Stimulated activated memory B cell treated with anti-CD40 and anti-IgM and Interleukin-4, amounts not matched to agents 10 μg/mL and 1 μg/mL and 100 μg/mL, for 72 hours (primary cell): ENCODE measurements at places on chromosomes 7 and 10.
A peak's percentile ranks its signal among the peaks of the same experiment; 100 is the strongest.

GRCh38 chr10:117256910-117257309 lies 16.0 kb downstream of the SLC18A2 start:
- ATAC-seq: no peak

DNA sequence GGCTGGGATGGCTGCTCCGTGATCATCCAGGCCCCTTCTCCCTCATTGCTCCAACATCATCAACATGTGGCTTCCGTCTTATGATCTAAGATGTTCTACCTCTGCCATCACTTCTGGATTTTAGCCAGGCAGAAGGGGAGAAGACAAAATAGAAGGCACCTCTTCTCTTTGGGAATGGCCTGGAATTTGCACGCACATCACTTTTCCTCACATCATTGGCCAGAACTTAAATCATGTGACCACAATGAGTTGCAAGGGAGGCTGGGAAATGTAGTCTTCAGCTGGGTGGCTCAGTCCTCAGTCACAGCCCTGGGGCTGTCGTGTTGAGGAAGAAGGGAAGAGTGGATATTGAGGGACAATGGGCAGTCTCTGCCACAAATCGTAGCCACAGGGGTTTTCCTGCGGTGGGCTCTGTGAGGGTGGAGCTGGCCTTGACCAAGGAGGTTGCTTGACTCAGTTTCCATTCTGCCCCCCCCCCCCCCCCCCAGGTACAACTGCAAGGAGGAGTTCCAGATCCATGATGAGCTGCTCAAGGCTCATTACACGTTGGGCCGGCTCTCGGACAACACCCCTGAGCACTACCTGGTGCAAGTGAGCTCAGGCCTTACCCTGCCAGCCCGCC lies 50.3 kb downstream of the PALD1 start:
- no peak for ATAC-seq

GRCh38 chr7:125406111-125406510 lies 476.5 kb upstream of the POT1 start:
- ATAC-seq: no peak

- no peak for ATAC-seq
Observed at GRCh38 chr7:38052786-38053185, 125.3 kb upstream of the STARD3NL start.

DNA sequence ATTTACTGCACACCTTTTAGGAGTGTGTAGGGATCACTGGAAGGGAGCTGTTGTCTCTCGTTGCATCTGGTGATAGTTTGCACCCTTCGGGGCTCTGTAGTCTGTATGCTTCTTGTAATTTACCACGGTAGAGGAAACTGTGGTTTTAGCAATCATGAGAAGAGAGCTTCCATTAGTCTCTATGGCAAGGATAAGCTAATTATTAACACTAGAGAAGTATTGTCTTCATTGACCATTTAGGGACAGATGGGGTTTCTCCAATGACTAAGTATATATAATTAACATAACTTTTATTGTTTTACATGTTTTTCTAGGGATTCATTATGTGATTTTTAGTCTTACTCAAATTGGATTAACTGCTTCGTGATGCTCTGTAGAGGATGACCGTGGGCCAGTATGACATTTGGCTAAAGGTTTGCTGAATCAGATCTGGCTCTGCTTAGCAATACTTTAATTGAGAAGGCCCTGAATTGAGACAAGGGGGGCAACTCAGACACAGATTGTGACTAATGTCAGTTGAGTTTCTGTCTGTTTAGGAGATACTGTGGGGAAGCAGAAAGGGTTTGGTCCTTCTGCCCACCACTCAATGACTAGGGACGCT lies 8.7 kb downstream of the SLC18A2 start:
- ATAC-seq: no peak

GRCh38 chr7:15609287-15609686 lies 47.5 kb upstream of the AGMO start:
- no peak for ATAC-seq

GRCh38 chr10:63132651-63133055 lies 475 bp upstream of the NRBF2 start:
- no peak for ATAC-seq

DNA sequence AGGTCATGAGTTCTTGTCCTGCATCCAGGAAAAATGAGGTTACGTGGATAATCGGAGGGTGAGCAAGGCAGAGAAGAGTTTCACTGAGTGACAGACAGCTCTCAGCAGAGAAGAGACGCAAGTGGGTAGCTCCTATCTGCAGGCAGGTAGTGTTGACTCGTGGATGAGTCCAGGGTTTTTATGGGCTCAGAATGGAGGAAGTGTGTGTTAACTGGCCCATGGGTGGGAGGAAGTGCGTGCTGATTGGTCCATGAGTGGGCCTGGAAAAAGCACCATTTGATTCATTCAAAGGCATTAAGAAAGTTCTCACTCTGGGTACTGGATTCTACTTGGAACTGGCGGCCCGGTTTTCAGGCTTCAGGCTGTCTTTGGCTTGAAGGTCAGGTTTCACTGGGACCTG lies 4.8 kb upstream of the DMTF1 start:
- ATAC-seq: no peak

DNA sequence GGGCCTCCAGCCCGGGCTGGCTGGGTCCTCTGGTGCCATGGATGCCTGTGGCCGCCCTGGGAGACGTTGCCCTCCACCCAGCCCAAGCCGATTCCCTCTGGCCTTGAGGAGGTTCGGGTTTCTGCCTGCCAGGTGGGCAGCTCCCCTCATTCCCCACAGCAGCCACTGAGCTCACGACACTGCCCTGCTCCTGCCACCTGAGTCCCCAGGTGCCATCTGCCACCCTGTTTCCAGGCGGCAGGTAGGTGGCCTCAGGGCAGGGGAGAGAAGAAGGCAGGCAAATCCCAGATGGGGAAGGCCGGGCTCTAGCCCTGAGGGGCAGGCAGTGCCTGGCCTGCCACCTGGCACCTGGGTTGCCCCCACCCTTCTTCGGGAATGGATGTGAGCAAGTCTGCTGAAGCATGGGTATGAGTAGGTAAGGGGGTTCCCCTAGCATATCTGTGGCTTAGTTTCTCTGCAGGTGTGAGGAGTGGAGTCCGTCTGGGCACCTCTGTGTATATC lies 92.2 kb upstream of the PPIF start:
- ATAC-seq: peak; percentile 75

DNA sequence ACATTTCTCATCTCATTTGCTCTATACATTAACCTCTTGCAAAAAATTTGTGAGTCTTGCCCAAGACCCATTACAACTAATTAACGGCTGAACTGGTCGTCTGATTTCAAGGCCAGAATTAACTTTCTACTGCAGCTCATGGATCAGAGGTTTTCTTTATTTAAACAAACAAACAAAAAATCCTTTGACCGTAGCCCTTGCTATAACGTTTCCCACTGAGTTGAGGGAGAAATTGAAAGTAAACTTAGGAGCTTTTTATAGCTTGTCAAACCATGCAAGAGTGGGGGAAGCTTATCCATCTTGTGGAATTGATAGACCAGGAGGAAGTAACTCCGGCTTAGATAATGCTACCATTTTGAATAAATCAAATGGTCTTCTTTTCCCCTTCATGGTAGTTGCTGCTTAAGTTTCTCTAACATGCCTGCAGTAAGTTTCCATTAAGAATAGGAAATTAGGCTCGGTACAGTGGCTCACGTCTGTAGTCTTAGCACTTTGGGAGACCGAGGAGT lies 3.3 kb downstream of the SRGN start:
- no peak for ATAC-seq

DNA sequence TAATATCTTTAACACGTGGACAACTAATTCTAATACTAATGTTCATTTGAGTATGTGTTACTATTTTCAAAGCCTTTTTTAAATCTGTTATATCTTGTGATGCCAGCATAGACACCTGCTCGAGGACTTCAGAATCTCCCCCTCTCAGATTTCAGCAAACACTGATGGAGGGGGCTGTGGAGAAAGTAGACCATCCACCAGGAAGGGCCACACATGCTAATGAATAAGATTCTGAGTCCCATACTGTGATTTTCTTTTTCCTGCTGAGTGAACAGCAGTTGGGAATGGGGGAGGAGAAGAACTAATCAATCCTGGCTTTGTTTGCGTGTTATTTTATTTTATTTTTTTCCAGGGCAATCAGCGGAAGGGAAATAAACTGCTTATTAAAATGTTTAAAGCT lies 157.9 kb upstream of the CSTF2T start:
- no peak for ATAC-seq

- ATAC-seq: no peak
Observed at GRCh38 chr7:101940830-101941229, 123.4 kb downstream of the CUX1 start.

GRCh38 chr10:23367896-23368595 lies 23.4 kb upstream of the C10orf67 start:
- ATAC-seq: no peak

DNA sequence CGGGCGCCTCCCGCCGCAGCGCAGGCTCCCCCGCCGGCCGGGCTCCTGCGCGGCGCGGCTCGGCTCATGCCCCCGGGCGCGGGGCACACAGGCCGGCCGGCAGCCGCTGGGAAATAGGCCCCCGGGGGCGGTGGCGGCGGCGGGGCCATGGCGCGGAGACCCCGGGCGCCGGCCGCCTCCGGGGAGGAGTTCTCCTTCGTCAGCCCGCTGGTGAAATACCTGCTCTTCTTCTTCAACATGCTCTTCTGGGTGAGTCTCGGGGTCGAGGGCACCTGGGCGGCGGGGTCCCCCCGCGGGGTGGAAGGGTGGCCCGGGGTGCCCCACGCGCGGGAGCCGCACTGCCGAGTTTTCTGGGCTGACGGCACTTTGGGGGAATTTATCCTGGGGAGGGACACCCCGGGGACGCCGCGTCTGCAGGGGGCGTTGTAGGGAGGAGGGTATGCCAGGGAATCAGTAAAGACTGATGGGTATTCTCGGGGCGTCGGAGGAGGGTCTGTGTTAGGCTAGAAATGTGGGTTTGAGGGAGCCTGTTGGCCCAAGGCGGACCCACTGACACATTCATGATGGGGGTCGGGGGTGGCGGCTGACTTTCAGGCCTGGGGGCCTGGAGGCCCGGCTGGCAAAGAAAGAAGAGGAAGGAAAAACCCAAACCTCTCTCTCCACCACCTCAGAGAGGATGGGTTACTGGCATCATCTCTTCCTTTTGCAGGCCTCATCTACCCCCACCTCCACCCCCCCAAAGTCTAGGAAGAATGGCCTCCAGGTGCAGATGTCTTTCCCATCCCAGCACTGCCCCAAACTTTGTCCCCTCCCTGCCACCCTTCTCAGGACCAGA lies 544 bp downstream of the TSPAN33 start:
- peak; percentile 9 for ATAC-seq

GRCh38 chr10:93006435-93007039 lies 54.1 kb upstream of the CYP26C1 start:
- no peak for ATAC-seq

- no peak for ATAC-seq
Observed at GRCh38 chr10:86079088-86079487, 287.5 kb downstream of the GRID1 start.

DNA sequence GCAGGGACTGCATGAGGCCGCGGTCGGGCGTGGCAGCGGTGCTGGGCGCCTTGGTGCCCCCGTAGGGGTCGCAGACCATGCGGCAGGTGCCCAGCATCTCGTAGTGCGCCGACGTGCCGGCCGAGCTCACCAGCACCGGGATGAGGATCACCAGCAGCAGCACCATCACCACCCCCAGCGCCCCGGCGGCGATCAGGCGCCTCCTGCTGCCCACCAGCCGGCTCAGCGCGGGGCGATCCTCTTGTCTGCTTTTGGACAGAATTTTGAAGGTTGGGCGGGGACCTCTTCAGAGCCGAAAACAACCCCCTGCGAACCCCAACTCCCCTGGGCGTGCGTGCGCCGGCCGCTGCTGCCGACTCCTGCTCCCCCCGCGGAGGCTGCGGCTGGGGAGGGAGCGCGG lies 779 bp downstream of the C1QL3 start:
- peak; percentile 29 for ATAC-seq

- ATAC-seq: no peak
Observed at GRCh38 chr7:157586426-157586955, 249.7 kb downstream of the DNAJB6 start.

DNA sequence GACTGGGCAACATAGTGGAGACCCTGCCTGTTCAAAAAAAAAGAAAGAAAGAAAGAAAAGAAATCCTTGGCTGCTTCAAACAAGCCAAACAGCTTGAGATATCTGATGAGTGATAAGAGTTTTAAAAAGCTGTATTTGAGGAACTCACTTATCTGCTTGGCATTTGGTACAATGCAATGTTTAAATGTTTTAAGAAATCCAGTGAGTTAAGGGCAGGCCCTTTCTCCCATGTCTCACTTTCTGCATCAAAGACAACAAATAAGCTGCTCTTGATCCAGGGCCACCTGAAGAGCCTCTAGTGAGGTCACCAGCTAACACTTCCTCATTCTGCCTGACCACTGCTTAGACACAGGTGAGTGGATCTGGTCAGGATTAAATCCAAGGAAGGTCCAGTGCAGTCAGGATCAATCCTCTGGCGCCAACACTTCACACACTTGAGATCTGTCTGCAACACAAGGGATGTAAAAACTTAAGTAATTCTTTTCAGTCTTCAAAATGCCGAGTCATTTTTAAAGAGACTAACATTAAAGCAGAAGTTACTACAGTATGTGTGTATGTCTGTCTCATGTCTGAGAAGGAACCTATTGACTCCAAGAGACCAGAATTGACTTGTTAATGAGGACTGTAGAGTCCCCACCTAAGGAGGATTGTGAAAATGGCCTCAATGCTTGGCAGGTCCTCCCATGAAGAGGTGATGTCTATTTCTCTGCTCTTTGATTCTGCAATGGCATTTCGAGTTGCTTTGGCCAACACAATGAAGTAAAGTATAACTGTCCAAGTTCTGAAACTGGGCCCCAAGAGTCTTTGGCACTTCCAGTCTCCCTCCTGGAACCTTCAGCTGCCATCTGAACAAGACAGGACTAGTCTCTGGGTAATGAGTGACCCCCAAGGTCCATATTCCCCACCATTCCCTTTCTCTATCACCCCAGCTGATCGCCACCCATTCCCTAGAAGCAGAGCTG lies 43.1 kb downstream of the CREB3L2 start:
- ATAC-seq: peak; percentile 57

GRCh38 chr10:52390388-52390787 lies 76.3 kb downstream of the DKK1 start:
- ATAC-seq: no peak

- no peak for ATAC-seq
Observed at GRCh38 chr7:11203683-11204082, 230.0 kb downstream of the PHF14 start.

DNA sequence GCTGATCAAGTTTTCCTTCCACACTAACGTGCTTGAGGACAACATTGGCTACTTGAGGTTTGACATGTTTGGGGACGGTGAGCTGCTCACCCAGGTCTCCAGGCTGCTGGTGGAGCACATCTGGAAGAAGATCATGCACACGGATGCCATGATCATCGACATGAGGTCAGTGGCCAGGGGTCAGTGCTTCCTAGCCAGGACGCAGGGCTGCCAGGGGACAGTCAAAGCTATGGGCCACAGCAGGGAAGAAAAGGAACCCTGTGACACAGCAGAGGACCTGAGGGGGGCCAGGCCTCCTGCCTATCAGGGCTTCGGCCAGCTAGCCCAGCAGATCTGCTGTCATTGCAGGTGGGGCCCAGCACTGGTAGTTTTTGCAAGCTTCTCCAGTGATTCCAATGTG lies 5.2 kb downstream of the RBP3 start:
- ATAC-seq: no peak

DNA sequence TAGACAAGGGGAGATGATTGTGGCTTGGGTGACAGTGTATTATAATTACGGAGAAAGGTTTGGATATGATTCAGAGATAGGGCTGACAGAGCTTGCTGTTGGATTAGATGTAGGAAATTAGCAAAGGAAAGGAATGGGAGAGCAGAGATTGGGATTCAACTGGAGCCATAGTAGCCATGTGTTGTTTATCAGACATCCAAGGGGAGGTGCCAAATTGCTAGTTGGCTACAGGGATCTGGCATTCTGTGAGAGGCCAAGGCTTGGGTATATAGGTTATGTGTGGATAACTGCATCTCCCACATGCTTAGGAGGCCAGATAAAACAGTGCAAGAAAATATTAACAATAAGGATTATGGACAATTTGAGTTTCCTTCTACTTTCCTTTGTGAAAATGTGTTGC lies 34.9 kb downstream of the CSGALNACT2 start:
- ATAC-seq: no peak
